SHP77 (cell line): ENCODE measurements at places on chromosomes 2 and 18.

- DNase-seq, result no peak
Measured at GRCh38 chr2:215537611-215538010, 101.7 kb upstream of the FN1 start.

- DNase-seq, result no peak
Measured at GRCh38 chr2:172970660-172971059, 105.0 kb upstream of the MAP3K20 start.

DNA sequence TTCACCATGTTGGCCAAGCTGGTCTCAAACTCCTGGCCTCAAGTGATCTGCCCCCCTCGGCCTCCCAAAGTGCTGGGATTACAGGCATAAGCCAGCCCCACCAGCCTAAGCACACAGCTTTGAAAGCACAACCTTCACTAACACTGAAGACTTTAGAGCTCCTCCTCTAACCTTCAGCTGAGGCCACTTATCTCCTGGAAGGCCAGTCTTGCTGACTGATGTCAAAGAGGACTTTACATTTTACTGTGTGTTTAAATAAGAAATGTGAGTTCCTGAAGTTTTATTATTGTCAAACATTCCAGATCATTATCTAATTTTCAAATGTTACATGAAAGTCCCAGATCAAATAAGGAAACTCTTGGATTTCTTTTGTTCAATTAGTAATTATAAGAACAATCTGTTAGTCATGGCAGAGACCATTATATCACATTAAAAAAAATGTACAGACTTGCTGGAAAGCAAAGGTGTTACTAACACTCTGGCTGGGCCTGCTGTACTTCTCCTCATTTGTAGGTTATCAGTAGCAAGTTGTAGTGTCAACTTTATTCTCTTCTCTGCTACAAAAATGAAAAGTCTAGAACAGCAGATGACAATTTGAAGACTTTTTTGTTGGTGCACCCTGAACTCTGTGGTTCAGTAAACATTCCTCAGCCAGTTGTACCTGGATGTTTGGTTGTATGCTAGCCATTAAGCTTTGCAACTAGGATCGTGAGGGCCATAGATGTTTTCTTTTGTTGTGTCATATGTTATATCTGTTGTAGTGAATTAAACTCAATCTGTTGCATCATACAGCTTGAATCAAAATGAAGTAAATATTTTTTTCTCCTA is 80.0 kb downstream of the AOX1 start:
- DNase-seq, result no peak

DNA sequence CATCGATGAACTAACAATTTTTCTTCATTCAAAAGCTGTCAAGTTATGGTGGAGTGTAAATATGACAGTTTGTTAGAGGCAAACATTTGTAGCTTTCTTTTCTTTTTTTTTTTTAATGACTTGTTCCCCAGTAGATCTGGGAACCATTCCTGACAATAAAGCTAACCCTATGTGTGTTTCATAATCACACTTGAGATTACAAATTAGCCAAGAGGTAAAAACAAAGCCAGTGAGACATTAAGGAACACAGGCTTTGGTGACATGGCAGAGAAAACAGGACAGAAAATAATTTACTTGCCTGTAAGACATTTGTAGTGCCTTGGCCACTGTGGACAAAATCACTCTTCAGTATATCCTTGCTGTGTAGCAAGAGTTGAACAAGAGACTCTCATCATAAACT is 135.9 kb downstream of the UBE2E3 start:
- DNase-seq, result no peak

DNA sequence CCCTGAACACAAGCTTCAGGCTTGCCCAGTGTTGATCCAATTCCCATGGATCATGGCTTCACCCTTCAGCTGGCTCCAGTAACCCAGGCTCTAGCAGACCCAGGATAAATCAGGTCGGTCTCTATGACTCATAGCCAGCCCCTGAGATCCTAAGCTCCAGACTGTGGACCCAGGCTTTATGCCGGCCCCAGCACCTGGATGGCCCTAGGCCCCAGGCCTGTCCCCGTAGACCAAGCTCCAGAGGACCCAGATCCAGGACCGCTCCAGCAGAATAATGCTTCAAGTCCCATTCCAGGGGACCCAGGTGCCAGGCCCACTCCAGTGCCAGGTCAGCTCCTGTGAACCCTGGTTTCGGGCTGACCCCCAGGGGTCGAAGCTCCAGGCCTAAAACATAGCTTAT is 1589.9 kb upstream of the DDX18 start:
- no peak for DNase-seq

- DNase-seq, result no peak
Measured at GRCh38 chr18:13532406-13533075, 193.8 kb downstream of the FAM210A start.

- no peak for DNase-seq
Measured at GRCh38 chr2:48851161-48851560, 95.6 kb upstream of the LHCGR start.

- DNase-seq, result no peak
Measured at GRCh38 chr18:48328473-48329210, 80.5 kb downstream of the ZBTB7C start.

GRCh38 chr18:50857694-50858093 is 21.2 kb upstream of the ME2 start:
- no peak for DNase-seq

- no peak for DNase-seq
Measured at GRCh38 chr2:238968616-238969384, 120.9 kb downstream of the TWIST2 start.
